NCI-H1417 treated with DMSO at 0.1 percent for 48 hours (cell line): ENCODE measurements at places on chromosomes 1 and 21.
A peak's percentile ranks its signal among the peaks of the same experiment; 100 is the strongest.

- DNase-seq, result no peak
Measured at GRCh38 chr1:211684791-211685190, 9.4 kb upstream of the NEK2 start.

DNA sequence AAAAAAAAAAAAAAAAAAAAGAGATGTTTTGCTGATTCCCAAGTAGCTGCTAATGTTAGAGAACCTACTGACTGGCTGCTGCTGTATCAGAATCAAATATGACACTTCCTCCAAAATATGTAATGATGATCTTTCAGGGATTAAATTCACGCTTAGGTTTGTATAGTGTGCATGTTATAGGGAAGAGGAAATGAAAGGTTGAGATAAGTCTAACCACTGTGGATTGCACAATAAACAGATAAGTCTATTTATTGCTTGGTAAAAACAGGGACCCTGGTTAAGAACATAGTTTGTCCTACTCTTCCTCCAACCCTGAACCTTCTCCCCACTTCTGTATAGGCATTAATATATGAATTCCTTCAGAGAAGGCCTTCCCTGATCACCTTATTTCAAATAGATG is 13.2 kb downstream of the RC3H1 start:
- no peak for DNase-seq

DNA sequence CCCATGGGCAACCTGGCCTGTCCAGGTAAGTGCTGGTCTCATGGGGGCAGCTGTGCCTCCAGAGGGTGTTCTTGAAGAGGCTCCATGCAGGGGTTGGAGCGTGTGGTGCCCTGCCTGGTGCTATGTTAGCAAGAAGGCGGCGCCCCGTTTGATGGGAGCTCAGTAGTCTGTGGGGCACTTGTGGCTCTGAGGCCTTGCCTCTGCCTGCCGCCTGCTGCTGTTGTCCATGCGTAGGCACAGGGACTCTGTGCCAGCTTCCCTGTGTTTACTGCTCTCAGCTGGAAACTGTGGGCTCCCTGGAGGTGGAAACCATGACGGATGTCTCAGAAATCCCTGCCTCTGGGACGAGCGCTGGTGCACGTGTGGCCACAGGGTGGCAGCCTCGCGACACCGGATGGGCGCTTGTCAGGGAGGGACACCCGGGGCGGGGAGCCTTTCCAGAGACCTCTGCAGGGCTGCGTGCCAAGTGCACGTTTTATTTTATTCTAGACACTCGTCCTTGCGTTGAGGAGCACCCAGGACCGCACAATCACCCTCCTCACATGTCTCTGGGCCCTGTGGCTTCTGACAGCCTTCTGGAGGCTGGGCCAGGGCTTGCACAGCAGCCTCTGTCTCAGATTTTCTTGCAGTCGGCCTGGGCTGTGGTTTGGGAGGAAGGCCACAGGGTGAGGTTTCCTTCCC is 27.1 kb downstream of the SNAP47 start:
- DNase-seq, result no peak

DNA sequence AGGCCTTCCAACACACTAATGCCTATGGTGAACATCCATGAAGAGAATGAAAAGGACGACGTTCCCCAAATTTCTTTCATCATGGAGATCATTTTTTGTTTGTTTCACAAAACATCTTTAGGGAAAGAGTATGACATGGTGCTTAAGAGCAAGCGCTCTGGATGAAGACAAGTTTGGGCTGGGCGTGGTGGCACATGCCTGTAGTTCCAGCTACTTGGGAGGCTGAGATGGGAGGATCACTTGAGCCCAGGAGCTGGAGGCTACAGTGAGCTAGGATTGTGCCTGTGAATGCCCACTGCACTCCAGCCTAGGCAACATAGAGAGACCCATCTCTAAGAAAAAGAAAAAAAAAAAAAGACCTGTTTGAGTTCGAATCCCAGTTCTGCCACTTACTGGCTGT is 253.1 kb downstream of the PTPRU start:
- DNase-seq, result no peak

DNA sequence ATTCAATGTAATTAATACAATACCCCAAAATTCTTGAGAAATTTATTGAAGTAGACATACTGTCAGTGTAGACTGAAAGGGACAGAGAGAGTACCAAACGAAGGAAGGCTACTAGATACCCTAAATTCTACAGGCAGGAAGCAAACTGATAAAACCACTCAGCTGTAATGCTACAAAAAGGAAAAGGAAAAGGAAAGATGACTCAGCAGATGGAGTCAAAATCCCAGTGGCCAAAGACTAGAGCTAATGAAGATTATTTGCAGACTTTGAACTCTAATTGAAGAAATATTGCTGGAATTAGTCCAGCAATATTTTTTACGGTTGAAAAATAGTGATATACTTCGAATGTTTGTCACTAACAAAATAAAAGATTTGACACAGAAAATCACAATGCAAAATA is 671.9 kb downstream of the BRINP3 start:
- no peak for DNase-seq

- peak; percentile 80 for DNase-seq
Measured at GRCh38 chr1:229410692-229411433, 23.0 kb downstream of the ACTA1 start.

DNA sequence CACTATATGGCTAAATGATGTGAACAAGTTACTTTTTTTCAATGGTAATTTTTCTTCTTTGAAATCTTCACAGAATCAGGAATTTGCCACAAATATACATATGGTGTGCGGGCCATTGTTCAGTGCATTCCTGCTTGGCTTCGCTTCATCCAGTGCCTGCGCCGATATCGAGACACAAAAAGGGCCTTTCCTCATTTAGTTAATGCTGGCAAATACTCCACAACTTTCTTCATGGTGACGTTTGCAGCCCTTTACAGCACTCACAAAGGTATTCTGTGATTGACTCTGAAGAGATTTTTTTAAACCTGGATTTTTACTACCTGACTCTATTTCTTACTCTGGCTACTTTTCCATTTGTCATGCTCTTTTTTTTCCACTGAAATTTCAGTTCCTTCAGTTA is 76.2 kb upstream of the KIAA1614 start:
- DNase-seq, result no peak

- DNase-seq, result no peak
Measured at GRCh38 chr1:185343306-185343705, 26.3 kb upstream of the IVNS1ABP start.
